ENCODE measurements at places on chromosomes 5 and 9.

GRCh38 chr5:160970605-160971191 is 118.7 kb upstream of the ATP10B start:
- no peak for DNase-seq

GRCh38 chr9:133926165-133926856 is 65.8 kb downstream of the VAV2 start:
- no peak for DNase-seq

GRCh38 chr9:124218438-124218982 is 39.2 kb upstream of the NEK6 start:
- DNase-seq, result no peak

- no peak for DNase-seq
Observed at GRCh38 chr9:8374471-8374870, 574.9 kb upstream of the DMAC1 start.

GRCh38 chr5:127416906-127417305 is 100.5 kb upstream of the PRRC1 start:
- DNase-seq, result no peak

DNA sequence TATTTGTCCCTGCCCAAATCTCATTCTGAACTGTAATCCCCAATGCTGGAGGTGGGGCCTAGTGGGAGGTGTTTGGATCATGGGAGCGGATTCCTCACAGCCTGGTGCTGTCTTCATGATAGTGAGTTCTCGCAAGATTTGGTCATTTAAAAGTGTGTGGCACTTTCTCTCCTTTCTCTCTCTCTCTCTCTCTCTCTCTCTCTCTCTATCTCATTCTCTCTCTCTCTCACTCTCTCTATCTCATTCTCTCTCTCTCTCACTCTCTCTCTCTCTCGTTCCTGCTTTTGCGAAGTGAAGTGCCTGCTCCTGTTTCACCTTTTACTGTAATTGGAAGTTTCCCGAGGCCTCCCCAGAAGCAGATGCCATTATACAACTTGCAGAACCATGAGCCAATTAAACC is 207.3 kb upstream of the NR4A3 start:
- DNase-seq, result no peak

DNA sequence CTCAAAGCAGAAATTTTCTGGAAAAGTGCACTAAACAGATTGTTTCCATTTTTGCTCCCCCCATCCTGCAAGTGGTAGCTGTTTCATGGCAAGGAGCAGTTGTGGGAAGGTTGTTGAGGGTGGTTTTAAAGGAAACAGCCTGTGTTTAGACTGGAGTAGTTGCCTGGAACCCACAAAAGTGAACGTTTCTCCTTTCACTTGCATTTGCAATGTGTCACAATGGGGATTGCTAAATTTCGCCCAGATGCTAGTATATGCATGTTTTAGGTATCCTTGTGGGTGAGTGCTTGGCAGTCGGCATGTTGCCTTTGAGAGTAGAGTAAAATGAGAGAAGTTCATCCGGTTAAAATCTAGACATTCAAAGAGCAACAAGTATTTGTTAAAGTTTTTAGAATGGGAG is 1099.9 kb upstream of the DMAC1 start:
- no peak for DNase-seq

GRCh38 chr9:88789785-88790184 is 201.5 kb upstream of the S1PR3 start:
- DNase-seq, result no peak

DNA sequence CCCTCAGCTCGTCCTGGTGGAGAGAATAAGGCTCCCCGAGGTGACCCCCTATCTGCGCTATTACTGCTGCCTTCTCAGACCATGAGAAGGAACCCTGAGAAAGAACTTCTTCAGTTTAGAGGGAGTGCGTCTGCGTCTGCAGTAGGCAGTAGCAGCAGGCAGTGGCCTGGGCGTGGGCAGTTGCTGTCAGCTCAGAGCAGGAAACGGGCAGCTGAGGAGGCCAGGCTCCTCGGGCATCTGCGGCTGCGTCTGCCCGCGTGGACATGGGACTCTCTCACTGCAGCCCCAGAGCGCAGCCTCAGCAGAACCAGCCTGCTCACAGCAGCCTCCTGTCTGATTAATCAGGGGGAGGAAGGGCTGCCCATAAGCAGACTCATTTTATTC is 49.8 kb upstream of the FCN1 start:
- DNase-seq, result no peak

GRCh38 chr9:97386265-97386633 is 25.6 kb upstream of the TDRD7 start:
- no peak for DNase-seq

GRCh38 chr5:142253938-142254337 is 70.9 kb downstream of the SPRY4 start:
- DNase-seq, result no peak

DNA sequence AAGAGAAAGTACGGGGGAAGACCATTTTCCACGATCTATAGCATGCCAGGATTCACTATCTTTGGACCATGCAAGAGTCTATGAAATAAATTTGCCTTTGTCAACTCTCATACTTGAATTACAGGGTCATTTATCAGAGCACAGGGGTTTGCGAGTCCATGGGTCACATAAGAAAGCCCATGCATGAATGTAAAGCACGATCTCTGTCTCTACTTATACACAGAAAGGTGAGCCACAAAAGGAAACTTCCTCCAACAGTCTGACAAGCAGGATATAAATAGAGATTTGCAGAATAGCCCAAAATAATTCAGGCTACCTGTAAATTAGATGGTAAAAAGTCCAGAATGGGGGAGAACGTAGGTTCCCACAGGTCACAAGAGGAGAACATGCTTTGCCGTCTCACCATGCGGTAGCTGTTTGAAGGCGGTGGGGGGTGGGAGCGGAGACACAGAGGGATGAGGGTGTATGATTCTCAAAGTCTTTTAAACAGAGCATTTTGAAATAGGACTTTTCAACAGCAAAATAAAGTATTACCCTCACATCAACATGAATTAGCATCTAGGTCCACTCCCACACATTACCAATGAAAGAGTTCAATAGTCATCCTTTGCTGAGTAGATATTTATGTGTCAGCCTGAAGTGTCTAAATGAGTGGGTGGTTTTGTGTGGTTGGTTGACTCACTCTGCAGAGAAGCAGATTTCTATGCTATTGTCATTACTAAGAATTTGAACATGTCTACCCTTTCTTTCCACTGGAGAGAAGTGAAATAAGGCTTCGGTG is 279.7 kb downstream of the EBF1 start:
- no peak for DNase-seq

DNA sequence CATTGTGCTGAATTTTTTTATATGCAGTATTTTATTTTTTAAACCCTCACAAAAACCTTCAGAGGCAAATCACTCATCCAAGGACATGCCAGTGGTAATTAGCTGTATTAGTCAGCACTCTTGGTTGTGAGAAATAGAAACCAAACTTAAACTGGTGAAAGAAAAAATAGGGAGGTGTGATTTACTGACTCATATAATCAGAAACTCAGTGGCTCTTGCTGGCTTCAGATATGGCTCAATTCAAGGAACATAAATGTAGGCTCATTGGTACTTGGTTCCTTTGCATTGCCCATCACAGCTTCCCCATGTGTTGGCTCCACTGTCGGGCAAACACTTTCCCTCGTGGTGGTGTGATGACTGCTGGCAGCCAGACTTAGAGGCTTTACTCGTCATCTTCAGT is 497.2 kb downstream of the MAT2B start:
- no peak for DNase-seq

- DNase-seq, result no peak
Observed at GRCh38 chr9:90724112-90724511, 77.5 kb upstream of the SYK start.

DNA sequence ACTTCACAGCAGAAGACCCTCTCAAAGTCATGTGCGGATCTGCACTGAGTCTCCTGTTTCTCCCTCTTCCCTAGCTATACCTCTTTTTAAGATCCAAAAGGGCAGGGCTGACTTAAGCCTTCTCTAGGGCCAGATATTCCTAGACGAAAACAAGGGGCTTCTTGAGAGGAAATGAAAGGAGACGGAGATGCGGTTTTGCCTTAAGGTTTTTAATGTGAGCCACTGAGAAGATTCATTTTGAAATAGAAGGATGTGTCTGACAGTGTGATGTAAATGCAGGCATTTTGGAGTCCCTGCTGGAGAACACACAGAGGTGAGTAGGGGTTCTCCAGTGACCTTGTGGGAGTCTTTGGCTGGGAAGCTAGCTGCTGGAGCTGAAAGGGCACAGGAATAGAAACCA is 15.6 kb upstream of the IL12B start:
- no peak for DNase-seq

GRCh38 chr5:163005949-163006348 is 431.4 kb upstream of the CCNG1 start:
- DNase-seq, result no peak

DNA sequence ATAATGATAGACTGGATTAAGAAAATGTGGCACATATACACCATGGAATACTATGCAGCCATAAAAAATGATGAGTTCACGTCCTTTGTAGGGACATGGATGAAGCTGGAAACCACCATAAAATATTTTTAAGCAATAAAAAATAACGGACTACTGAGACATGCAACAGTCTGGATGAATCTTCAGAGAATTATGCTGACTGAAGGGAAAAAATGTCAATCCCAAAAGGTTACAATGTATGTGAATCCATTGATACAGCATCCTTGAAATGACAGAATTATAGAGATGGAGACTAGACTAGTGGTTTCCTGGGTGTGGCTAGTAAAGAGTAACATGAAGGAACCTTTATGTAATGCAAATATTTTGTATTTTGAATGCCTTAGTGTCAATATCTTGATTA is 1808.6 kb upstream of the NUDT12 start:
- no peak for DNase-seq

DNA sequence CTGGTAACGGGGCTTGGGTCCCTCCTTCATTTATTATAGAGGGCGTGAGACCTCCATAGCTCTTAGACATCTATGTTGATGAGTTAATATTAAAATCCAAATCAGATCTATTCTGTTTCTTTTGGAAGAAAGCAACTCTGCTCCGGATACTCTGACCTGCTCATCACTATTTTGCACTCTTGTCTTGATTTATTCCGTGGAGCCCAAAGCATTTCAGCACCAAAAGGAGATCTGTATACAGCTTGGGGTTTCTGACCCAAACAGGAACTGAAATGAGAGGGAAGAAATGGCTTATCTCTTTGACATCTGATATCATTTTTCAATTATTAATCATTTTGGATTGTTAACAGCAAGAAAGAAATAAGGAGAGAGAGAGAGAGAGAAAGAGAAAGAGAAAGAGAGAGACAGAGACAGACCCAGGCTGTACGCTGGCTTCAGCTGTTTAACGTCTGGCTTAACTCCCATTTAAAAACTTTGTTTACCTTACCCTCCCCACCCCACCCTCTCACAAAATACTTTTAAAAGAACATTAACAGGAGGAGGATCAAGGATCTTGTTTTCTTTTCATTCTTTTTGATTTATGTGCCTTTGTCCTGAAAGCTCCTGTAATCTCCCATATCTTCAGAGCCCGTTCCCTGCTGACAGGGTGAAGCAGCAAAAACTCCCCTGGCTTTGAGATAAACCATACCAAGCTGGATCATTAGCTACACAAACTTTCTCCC is 231.4 kb upstream of the TUT7 start:
- no peak for DNase-seq

- no peak for DNase-seq
Observed at GRCh38 chr9:38380872-38381534, 11.5 kb upstream of the ALDH1B1 start.

DNA sequence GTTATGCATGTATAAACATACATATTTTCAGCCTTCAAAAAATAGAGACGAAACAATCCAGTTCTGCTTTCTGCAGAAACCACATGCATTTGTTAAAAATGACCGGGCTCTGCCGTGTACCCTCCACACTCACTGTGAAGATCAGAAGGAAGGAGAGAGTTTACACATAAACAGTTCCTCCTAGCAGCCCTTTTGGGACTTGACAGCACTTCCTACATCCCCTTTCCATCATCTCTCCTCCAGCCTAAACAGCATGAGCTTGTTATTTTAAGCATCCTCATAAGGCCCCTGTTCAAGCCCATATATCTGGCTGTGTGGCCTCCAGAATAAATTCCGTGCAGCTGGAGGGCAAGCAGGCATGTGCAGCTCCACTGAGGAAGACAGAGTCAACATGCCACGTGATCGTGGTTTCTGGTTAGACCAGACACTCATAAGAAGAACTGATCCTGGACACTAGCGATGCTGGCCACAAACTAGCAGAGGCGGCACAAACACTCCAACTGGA is 42.2 kb downstream of the NIPAL4 start:
- DNase-seq, result no peak

DNA sequence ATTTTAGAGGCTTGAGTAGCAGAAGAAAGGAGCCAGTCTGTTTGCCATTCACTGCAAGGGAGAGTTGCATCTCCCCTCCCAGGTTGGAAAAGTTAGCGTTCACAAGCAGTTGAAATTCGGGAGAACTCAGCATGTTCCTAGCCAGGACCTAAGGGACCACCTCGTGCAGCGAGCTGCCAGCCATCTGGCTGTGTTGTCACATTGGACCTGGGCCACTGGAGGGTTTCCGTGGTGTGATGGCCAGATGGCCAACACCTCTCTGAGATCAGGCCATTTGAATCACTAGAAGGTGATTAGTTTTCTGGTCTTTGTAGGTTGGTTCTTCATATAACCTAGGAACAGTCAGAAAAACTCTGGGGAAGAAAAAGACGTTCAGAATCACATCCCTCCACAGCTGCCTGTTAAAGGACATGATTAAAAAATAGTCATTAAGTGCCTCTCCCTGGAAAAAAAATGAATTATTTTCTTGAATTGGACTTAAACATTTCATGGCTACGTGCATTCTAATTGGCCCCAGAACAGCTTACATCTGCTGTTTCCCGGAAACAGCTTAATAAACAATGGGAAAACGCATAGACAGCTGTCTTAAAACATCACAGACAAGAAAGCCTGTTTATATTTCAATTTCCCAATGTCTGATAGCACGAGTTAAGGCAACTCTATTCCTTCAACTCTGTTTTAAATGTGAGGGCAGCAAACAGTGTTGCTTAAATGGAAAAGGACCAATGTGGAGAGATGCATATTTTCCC is 303.9 kb downstream of the TENT4A start:
- DNase-seq, result no peak

GRCh38 chr9:4102078-4102477 is 197.8 kb downstream of the GLIS3 start:
- no peak for DNase-seq

- no peak for DNase-seq
Observed at GRCh38 chr9:123482295-123482968, 126.4 kb downstream of the CRB2 start.

GRCh38 chr5:62509806-62510205 is 68.8 kb upstream of the LRRC70 start:
- DNase-seq, result no peak

GRCh38 chr5:19739671-19740070 is 248.3 kb downstream of the CDH18 start:
- DNase-seq, result no peak

DNA sequence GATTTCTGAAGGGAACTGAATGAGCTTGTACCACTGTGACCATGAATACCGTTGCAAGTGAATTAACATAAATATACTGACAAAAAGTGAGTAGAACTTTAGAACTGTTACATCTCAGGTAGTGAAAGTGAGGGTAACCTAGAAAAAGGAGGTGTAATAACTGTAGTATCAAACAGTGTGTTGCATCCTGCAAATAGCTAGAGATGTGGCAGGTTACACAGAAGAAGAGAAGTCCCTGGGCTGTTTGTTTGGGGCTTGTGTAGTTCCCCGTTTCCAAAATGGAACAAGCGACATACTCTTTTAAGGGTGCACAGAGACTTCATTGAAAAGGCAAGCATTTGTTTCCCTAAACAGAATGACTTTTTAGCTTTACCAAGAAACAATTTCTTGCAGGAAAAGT is 214.8 kb downstream of the NR3C1 start:
- DNase-seq, result no peak

- DNase-seq, result no peak
Observed at GRCh38 chr9:85414390-85414789, 327.4 kb downstream of the AGTPBP1 start.

Data from hematopoietic multipotent progenitor cell treated with erythropoietin and hydrocortisone succinate and interleukin-3 and kit ligand, for 15 days (in vitro differentiated cells).